ENCODE measurements at places on chromosomes 3 and 15. TPM values are rescaled to one million over a fixed set of nuclear protein-coding genes. Genes with fewer than 3 reads are reported as not detected.
A peak's percentile ranks its signal among the peaks of the same experiment; 100 is the strongest.

GRCh38 chr15:73784291-73784690 lies 31.1 kb upstream of the INSYN1 start:
- H3K27ac ChIP-seq = no peak overlapping the region
- DNase-seq = no peak
- no peaks in the 10 kb centered on the region for H3K4me1 ChIP-seq
- no peak overlapping the region for H3K4me3 ChIP-seq
- H3K36me3 ChIP-seq = no peaks in the 10 kb centered on the region
- H3K27me3 ChIP-seq = no peaks in the 10 kb centered on the region

The CCK gene
- not detected for total RNA-seq

The CADM2 gene
- 0.58 TPM for total RNA-seq

GRCh38 chr15:40990789-40991188 lies 37.5 kb downstream of the CHAC1 start:
- peaks cover 43% of the 10 kb centered on the region for H3K36me3 ChIP-seq
- H3K27me3 ChIP-seq = no peaks in the 10 kb centered on the region
- peaks cover 6% of the 10 kb centered on the region for H3K4me1 ChIP-seq
- no peak for DNase-seq
- no peak overlapping the region for H3K27ac ChIP-seq

- peaks cover 7% of the 10 kb centered on the region for H3K36me3 ChIP-seq
- no peak for DNase-seq
- peaks cover 12% of the 10 kb centered on the region for H3K4me1 ChIP-seq
- H3K4me3 ChIP-seq = no peak overlapping the region
Observed at GRCh38 chr3:126022741-126023359, 53.9 kb downstream of the ROPN1B start.

- peaks cover 38% of the 10 kb centered on the region for H3K27me3 ChIP-seq
- DNase-seq = no peak
- peaks cover 4% of the 10 kb centered on the region for H3K36me3 ChIP-seq
- H3K4me3 ChIP-seq = no peak overlapping the region
Observed at GRCh38 chr3:13540297-13540995, 8.5 kb upstream of the FBLN2 start.

- peaks cover 14% of the 10 kb centered on the region for H3K4me1 ChIP-seq
- no peak for DNase-seq
- H3K4me3 ChIP-seq = no peak overlapping the region
- peaks cover 69% of the 10 kb centered on the region for H3K36me3 ChIP-seq
- no peaks in the 10 kb centered on the region for H3K27me3 ChIP-seq
Observed at GRCh38 chr3:97952872-97953271, 19.4 kb downstream of the RIOX2 start.

The FGD5 gene
- total RNA-seq = not detected

The CXCR6 gene
- 109 TPM for total RNA-seq

GRCh38 chr15:60683156-60683555 lies 204.2 kb upstream of the ICE2 start:
- no peak overlapping the region for H3K4me3 ChIP-seq
- H3K36me3 ChIP-seq = peaks cover 3% of the 10 kb centered on the region
- peaks cover 2% of the 10 kb centered on the region for H3K27me3 ChIP-seq
- H3K27ac ChIP-seq = no peak overlapping the region
- peaks cover 3% of the 10 kb centered on the region for H3K4me1 ChIP-seq

DNA sequence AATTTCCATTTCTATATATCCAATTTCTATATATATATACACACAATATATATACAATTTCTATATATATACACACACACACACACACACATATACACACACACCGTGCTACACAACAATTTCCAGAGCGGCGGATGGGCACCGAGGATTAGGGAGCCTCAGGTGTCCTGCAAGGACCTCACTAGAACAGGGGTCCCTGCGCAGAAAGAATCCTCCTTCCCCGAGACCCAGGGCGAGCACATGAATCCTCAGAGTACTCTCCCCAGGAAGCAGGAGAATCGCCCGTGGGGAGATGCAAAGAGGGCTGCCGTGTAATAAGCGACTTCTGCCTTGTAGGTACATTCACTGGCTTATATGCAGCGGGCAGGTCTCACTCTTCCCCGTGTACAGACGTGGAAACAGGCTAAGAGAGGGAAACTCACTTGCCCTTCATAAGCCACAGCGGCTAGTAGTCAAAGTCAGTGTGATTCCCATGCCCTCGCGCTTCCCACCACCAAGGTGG lies 467 bp downstream of the PIF1 start:
- H3K36me3 ChIP-seq = peaks cover 21% of the 10 kb centered on the region
- DNase-seq = no peak
- H3K27me3 ChIP-seq = no peaks in the 10 kb centered on the region
- peak overlapping the region; percentile 98 for H3K4me3 ChIP-seq
- H3K4me1 ChIP-seq = peaks cover 29% of the 10 kb centered on the region
- peak overlapping the region; percentile 93 for H3K27ac ChIP-seq
